ENCODE measurements at places on chromosomes 5 and 9.

GRCh38 chr5:39076757-39077728, 2.8 kb upstream of the RICTOR start:
- DNase-seq = no peak

GRCh38 chr5:75020016-75020656, 32.2 kb downstream of the GCNT4 start:
- DNase-seq = no peak

- no peak for DNase-seq
Measured at GRCh38 chr5:68345582-68345981, 130.0 kb downstream of the PIK3R1 start.

- DNase-seq = no peak
Measured at GRCh38 chr5:146290318-146290717, 48.3 kb upstream of the POU4F3 start.

DNA sequence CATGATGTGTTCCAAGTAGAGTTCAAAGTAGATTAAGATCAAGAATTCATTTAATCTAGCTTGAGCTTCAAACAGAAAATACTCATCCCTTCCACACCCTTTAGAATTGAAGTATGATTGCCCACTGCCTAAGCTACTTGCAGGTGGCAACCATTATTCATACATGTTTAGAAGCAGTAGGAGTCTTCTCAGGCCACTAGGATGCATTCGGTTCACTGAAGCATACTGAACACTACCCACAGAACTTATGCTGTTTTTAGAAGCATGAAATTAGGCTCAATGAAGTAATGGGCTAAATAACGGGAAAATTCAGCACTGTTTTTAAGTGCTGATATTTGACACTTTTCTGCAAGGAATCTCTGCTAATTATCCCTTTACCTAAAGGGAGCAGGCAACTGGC, 263.4 kb downstream of the DEPDC1B start:
- DNase-seq = no peak

GRCh38 chr9:126700903-126701812, 87.4 kb downstream of the LMX1B start:
- DNase-seq = no peak

Measured in stimulated activated CD4-positive, alpha-beta T cell treated with anti-CD3 and anti-CD28 coated beads, TNF-alpha, amount 100 ng/mL, for 48 hours (primary cell).